ENCODE measurements at places on chromosomes 2 and 18. TPM values are rescaled to one million over a fixed set of nuclear protein-coding genes. Genes with fewer than 3 reads are reported as not detected.

DNA sequence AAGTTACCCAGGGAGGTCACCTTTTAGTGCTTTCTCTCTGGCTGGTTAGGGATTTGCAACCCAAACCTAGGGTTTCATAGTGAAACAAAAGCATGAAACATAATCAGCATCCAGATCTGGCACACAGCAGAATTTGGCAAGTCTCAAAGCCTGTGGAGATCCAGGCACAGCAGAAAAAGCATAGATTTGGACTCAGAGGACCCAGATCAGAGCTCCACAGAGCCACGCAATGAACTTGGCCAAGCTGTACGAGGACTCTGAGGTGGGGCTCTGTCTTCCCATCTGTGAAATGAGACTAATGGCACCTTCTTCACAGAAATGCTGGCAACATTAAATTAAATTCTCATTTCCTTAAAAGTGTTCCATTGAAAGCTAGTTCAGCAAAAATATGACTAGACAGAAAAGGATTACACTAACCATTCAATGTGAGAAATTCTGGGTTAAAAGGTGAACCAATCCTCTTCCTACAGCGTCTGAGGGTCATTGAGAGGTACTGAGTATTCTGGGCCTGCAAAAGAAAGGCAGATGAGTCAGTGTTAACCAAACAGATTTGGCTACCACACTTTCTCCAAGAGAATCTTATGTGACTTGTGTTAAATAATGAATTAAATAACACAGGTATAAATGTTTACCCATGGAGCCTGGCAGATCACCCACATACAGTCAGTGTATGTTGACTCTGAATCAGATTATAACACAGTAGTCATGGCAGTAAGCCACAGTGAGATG lies 266.3 kb downstream of the MREG start:
- H3K27me3 ChIP-seq = no peaks in the 10 kb centered on the region
- H3K36me3 ChIP-seq = no peaks in the 10 kb centered on the region
- no peak for DNase-seq
- no peak overlapping the region for H3K4me3 ChIP-seq

GRCh38 chr2:3751806-3752205 lies 48.4 kb downstream of the DCDC2C start:
- no peaks in the 10 kb centered on the region for H3K36me3 ChIP-seq
- H3K4me1 ChIP-seq = no peaks in the 10 kb centered on the region
- no peak for DNase-seq
- no peak overlapping the region for H3K4me3 ChIP-seq
- no peak overlapping the region for H3K27ac ChIP-seq
- H3K27me3 ChIP-seq = no peaks in the 10 kb centered on the region

DNA sequence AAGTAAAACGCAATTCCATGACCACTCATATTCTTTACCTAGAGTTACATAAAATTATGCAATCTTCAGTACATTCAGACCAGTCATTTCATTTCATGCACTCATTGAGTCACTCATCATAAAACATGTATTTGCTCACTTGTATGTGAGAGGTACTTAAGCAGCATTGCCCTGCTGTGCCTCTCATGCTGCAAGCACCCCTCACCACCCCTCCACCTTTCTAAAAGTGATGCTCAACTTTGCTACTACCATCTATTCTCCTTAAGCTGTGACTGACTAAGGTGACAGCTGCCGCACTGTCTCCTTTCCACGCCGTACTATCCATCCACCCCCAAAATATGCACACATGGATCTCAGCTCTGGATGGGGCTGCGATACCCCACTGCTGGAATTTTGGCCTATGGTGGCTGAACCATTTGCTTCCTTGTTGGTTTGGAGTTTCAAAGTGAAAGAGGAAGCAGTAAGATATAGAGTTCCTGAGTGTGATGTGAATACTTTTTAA lies 7.2 kb downstream of the ARHGAP25 start:
- no peaks in the 10 kb centered on the region for H3K27me3 ChIP-seq
- H3K36me3 ChIP-seq = no peaks in the 10 kb centered on the region
- H3K27ac ChIP-seq = no peak overlapping the region
- no peak for DNase-seq

GRCh38 chr18:22207021-22207758 lies 37.8 kb downstream of the GATA6 start:
- no peaks in the 10 kb centered on the region for H3K36me3 ChIP-seq
- DNase-seq = peak; percentile 78
- H3K4me1 ChIP-seq = peaks cover 9% of the 10 kb centered on the region
- peak overlapping the region; percentile 66 for H3K27ac ChIP-seq
- H3K4me3 ChIP-seq = no peak overlapping the region
- no peaks in the 10 kb centered on the region for H3K27me3 ChIP-seq

- no peak for DNase-seq
- no peaks in the 10 kb centered on the region for H3K36me3 ChIP-seq
- no peaks in the 10 kb centered on the region for H3K4me1 ChIP-seq
- H3K27ac ChIP-seq = no peak within 1 kb of the TSS
Observed at GRCh38 chr2:241869087-241869961, at the start of gene RTP5. Gene RTP5 (plus strand): TSS chr2:241869729. CDS start chr2:241869757, 28 bp downstream.

DNA sequence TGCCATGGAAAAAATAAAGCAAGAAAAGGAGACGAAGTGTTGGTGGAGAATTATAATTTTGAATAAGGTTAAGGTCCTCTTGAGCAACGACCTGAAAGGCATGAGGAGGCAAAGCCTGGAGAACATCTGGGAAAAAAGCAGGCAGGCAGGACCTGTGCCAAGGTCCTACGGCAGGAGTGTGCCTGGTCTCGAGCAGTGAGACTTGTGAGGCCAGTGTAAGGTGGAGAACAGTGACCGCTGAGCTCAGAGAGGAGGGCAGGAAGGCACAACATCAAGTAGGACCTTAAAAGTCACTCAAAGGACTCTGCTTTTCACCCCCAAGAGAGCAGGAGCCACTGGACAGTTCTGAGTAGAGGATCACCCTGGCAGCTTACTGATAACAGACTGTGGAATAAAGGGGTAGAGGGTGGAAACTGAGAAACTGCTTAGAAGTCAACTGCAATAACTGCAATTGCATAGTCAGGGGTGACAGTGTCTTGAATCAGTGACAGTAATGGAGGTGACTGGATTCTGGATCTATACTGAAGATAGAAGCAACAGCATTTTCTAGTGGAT lies 3.5 kb downstream of the NOL10 start:
- no peak for DNase-seq
- H3K27ac ChIP-seq = no peak overlapping the region
- H3K27me3 ChIP-seq = no peaks in the 10 kb centered on the region
- peaks cover 6% of the 10 kb centered on the region for H3K4me1 ChIP-seq

GRCh38 chr18:12934454-12935071 lies 13.2 kb upstream of the SEH1L start:
- H3K4me3 ChIP-seq = no peak overlapping the region
- no peaks in the 10 kb centered on the region for H3K27me3 ChIP-seq
- H3K27ac ChIP-seq = no peak overlapping the region
- no peaks in the 10 kb centered on the region for H3K4me1 ChIP-seq
- DNase-seq = peak; percentile 80

GRCh38 chr18:75638223-75638775 lies 210.8 kb upstream of the SMIM21 start:
- peaks cover 7% of the 10 kb centered on the region for H3K4me1 ChIP-seq
- H3K4me3 ChIP-seq = peak overlapping the region; percentile 20
- no peaks in the 10 kb centered on the region for H3K36me3 ChIP-seq
- DNase-seq = no peak

GRCh38 chr18:31057051-31057450 lies 14.5 kb upstream of the DSC3 start:
- no peak overlapping the region for H3K4me3 ChIP-seq
- no peaks in the 10 kb centered on the region for H3K4me1 ChIP-seq
- no peak for DNase-seq

DNA sequence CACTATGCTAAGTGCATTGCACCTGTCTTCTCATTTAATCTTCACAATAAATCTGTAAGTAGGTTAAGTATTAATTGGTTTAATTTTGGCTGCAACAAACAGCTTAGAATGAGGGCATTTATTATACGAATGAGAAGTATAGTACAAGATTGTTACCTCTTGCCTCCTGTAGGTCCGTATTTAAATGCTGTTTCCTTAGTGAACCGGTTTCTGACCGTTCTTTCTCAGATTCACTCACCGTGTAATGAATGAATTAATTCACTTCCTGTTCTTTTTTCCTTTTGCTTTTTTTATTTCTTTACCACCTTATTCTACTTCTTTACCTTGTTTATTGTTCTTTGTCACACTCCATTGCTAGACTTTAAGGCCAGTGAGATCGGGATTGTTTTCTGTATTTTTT lies 153.8 kb upstream of the RASGRP3 start:
- H3K4me3 ChIP-seq = no peak overlapping the region
- H3K36me3 ChIP-seq = no peaks in the 10 kb centered on the region
- no peak overlapping the region for H3K27ac ChIP-seq

GRCh38 chr18:2920546-2921343 lies 73.9 kb downstream of the EMILIN2 start:
- no peak overlapping the region for H3K4me3 ChIP-seq
- no peaks in the 10 kb centered on the region for H3K4me1 ChIP-seq
- peak; percentile 10 for DNase-seq
- H3K27me3 ChIP-seq = no peaks in the 10 kb centered on the region

DNA sequence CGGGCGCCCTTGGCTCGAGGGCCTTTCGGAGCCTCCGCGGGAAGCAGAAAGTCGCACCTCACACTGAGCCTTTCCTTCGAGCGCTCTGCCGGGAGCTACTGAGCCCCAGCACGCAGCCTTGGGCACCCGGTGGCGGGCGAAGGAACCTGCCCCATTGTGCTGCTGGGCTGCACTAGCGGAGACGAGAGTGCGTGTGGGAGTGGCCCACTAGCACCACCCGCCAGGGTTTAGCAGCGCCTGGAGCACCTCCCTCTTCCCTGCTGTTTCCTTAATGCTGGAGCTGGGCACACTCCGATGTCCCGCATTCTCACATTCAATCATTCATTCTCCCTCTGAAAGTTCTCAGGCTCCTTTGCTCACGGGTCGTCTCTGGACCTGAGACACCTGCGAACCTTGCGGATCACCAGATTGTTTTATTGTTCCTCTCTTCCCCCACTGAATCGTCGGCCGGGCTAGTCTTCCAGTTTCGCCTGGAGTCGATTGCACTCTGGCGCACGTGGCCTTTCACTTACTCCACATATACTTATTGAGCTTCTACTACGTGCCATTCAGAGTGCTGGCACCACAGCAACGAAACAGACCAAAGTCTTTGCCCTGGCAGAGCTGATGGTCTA lies 8.5 kb upstream of the PAX3 start:
- H3K4me3 ChIP-seq = no peak overlapping the region
- H3K27ac ChIP-seq = no peak overlapping the region

DNA sequence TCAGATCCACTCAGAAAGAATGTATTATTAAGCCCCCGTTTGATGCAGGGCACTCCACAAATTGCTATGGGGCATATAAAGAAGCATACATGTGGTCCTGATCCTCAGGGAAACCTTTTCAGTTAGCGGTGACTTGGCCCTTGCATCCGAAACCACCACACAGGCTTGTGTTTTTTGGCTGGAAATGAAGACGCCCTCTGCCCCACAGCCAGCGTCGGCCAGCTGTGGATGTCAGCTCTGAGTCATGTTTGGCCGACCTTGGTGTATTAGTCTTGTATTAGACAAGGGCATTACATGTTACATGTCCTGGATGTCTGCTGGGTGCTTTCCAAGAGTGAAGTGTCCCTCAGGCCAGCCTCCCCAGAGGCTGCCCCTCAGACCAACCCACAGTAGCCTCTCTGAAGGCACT lies 107.6 kb upstream of the MAP3K20 start:
- H3K4me1 ChIP-seq = no peaks in the 10 kb centered on the region
- H3K27me3 ChIP-seq = no peaks in the 10 kb centered on the region

DNA sequence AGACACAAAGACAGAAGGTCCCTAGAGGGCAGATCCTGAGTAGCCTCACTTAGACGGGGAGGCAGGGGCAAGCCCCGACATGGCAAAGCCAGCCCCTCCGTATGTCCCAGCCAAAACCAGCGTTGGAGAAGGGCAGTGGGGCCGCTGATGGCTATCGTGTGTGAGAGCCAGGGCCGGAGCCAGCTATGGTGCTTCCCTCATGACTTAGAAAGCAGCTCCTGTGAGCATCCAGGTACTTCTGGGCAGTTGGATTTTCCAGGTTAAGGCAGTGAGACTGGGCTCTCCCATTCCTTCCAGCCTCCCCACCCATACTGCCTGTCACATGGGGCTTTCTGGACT lies 31.2 kb upstream of the ROCK2 start:
- no peak overlapping the region for H3K4me3 ChIP-seq
- H3K27me3 ChIP-seq = no peaks in the 10 kb centered on the region
- no peaks in the 10 kb centered on the region for H3K36me3 ChIP-seq
- no peak for DNase-seq

DNA sequence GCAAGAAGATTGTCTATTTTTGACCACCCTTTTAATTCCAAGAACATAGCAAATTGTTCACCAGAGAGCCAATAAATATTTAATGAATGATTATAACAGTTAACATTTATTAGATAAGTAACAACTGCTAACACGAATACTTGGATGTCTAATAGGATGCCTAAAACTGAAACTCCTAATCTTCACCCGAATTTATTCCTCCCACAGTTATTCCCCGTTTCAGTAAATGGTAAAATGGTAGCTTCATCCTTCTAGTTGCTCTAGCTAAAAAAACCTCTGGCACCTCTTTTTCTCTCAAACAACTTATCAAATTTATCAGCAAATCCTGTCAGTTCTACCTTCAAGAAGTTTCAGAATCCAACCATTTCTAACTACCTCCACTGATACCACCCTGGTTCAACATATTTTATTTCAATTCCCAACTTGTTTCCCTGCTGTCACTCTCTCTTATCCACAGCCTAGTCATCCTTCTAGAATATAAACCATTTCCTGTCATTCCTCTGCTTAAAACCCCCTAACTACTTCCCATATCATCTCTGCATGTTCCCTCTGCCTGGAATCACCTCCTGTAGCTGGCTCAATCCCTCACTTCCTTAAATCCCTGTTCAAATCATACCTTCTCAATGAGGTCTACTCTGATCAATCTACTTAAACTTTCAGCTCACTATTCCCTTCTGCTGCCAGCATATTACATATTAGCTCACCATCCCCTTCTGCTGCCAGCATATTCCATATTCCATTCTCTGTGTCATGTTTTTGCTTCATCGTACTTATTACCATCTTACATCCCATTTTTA lies 93.8 kb downstream of the ROCK2 start:
- H3K36me3 ChIP-seq = no peaks in the 10 kb centered on the region
- peaks cover 6% of the 10 kb centered on the region for H3K4me1 ChIP-seq
- H3K4me3 ChIP-seq = no peak overlapping the region
- H3K27me3 ChIP-seq = no peaks in the 10 kb centered on the region
- DNase-seq = no peak
- no peak overlapping the region for H3K27ac ChIP-seq

DNA sequence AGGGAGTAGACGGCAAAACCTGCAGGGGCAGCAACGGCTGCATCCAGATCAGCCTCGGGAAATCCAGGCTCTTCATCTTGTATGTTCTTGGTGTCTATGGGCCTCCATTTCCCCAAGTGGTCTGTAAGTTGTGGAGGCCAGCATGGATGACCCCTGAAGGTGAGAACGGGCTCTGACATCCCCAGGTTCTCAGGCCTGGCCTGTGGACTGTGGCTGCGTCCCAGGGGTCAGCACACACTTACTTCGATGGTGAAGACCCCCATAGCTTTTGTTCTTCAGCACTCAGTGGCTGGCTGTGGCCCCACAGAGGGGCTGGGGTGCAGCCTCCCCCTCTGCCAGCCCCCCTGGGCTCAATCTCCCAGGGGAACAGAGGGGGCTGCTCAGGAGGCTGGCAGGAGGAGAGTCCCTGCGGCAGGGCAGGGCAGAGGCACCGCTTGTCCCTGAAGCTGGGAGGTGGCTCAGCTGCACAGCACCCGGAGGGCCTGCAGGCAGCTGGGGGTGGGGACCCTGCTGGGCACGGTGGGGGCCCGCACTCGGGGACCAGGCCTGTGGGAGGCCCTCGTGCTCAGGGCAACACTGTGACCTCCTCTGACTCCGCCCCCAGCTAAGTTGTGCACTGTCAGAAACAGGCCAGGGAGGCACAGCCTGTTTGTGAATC lies 3.8 kb downstream of the SLC66A3 start:
- H3K27me3 ChIP-seq = no peaks in the 10 kb centered on the region
- no peaks in the 10 kb centered on the region for H3K36me3 ChIP-seq
- H3K27ac ChIP-seq = no peak overlapping the region
- peaks cover 7% of the 10 kb centered on the region for H3K4me1 ChIP-seq

Gene ABCB11
- total RNA-seq = 0.29 TPM

Gene THAP4
- total RNA-seq = 21.2 TPM

Gene CNTNAP5
- total RNA-seq = not detected

Gene MSH2
- 13.5 TPM for total RNA-seq

Measured in uterus (tissue), 4 donors.